Stimulated activated naive CD4-positive, alpha-beta T cell (primary cell): ENCODE measurements at places on chromosomes 5 and 9.

GRCh38 chr9:130117376-130117775 lies 54.8 kb upstream of the NCS1 start:
- no peak for DNase-seq

DNA sequence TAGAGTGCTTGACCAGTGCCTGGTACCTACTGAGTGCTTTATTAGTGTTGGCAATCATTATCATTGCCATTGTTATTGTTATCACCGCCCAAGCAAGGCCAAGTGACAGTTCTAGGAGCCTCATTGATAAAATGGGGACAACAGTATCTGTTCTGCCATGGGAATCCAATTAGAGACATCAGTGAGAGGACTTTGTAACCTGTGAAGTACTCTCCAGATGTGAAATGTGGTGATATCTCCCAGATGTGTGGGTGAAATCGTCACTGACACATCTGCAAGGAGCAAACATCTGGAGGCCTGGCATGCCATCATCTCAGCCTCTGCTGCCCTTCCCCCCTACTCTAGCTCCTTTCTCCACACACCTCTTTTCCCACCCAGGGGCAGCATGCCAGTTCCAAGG lies 260.8 kb downstream of the PAPPA start:
- no peak for DNase-seq

DNA sequence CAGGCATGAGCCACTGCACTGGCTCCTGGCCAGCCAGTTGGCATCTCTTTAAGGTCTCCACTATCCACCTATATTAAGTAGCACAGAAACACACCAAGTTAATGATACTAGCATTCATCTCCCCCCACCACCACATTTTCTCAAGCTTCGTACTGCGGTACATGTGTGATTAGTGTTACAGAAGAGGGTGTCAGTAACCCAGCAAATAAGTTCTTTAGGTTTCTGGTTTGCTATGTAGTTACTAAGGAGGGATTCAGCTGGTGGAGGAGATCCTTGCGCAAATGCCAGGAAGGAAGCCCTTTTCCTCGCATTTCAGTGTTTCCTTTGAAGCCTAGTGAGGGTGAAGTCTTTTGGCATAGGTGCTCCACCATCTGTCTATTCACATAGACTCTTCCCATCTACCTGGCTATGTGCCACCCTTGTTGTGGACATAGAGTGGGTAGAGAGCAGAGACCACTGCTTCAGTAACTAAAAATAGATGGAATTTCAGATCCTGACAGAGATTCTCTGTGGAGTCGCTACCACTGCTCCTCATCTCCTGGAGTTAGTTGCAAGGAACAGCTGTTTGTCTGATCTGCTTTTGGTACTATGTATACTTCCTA lies 16.7 kb downstream of the UBE2D2 start:
- DNase-seq, result no peak

- DNase-seq, result no peak
These were observed 69.4 kb downstream of the KLHL3 start for GRCh38 chr5:137666461-137666850.

DNA sequence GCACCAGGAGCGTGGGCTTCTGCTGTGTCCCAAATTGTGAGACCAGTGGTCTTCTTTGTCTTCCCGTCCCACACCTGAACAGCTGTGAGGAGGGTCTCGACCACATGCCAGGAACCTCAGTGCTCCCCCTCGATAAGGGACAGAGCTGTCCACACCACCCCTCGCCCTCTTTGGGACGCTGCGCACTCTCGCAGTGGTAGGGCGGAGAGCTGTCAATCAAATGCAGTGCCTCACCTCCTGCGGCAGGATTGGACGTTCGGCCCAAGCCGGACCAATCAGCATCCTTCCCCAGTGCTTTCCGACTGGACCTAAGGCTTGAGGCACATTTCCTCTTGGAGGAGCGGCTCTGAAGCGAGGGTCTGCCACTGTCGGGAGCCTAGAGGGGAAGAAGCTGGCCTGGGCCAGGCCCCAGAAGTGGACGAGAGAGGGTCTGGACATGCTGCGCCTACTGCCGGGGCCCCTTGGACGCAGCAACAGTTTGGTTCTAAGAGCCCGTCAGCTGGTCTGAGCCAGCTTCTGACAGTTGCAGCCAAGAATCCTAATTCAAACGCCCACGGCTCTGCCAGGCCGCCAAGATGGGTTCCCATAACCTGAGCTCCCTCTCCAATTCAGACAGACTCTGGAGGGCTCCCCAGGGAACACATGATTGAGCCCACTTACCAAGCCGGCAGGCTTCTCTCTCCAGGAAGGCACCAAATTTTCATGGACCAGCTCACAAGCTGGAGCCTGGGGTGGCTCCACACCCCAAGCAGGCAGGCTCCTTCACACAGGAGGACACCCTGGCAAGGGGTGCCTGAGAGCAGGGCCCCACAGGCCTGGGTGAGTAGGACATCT lies 28.1 kb upstream of the ADAMTS2 start:
- DNase-seq, result no peak

- DNase-seq, result no peak
These were observed 19.6 kb upstream of the FOCAD start for GRCh38 chr9:20664501-20664900.

- DNase-seq, result no peak
These were observed 169.7 kb upstream of the IRX2 start for GRCh38 chr5:2921176-2921575.

- no peak for DNase-seq
These were observed 107.9 kb upstream of the LMX1B start for GRCh38 chr9:126505697-126506346.

DNA sequence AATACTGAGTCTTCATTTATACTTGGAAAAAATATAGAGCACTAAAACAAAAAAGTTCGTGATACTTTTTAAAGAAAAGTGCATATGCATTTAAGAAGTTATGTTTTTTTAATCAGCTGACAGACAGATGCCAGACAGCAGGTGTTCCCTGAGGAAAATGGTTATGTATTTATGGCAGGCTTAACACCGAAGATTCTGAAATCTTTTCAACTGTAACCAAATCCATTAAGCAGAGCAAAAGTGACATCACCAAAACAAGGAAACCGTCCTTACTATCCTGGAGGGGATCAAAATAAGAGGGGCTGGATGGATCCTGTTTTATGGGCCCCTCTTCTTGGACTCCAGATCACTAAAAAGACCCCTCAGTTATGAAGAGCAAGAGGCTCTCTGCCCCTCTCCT lies 404.9 kb upstream of the ADAMTS16 start:
- no peak for DNase-seq
